Activated CD4-positive, alpha-beta T cell treated with anti-CD3 and anti-CD28 coated beads for 36 hours (primary cell): ENCODE measurements at places on chromosomes 7 and 10. TPM values are rescaled to one million over a fixed set of nuclear protein-coding genes. Genes with fewer than 3 reads are reported as not detected.

The GDF2 gene
- total RNA-seq = not detected

- DNase-seq = no peak
- H3K27me3 ChIP-seq = no peaks in the 10 kb centered on the region
- no peak overlapping the region for H3K27ac ChIP-seq
Observed at GRCh38 chr7:127817466-127817865, 165.5 kb downstream of the SND1 start.

DNA sequence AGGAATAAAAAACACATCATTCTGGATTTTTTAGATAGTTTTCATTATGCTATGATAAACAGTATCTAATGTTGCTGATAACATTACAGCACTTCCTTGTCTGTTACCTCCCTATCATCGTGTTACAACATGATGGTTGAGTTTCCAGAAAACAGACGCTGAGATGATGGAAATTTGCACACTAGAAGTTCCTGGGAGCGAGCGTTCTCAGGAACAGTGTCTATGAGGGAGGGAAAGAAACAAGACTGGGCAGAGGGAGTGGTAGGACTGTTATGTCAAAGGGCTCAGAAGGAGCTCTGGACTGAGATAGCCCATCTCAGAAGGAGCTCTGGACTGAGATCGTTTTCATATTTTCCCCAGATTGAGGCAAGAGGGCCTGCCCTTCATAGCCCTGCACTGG is 121.6 kb downstream of the REEP3 start:
- no peak overlapping the region for H3K27ac ChIP-seq
- peaks cover 4% of the 10 kb centered on the region for H3K4me1 ChIP-seq
- H3K4me3 ChIP-seq = no peak overlapping the region
- no peak for DNase-seq

DNA sequence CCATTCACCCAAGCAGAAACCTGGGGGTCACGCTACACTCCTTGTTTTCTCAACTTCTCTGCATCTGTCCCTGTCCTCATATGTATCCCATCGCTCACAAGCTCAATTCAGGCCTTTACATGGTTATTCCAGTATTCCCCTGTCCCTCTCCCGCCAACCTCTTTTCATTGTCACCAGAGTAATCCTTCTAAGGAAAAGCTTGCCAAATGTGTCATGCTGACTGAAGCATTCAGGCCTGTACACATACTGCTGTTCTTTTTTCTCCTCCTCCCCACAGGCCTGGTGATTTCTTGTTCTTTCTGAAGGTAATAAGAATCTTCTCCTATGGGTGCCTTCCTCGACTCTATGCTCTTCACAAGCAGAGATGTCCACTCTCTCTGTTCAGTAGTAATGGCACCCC is 282.2 kb downstream of the PHTF2 start:
- no peak overlapping the region for H3K4me3 ChIP-seq
- no peaks in the 10 kb centered on the region for H3K4me1 ChIP-seq
- DNase-seq = no peak
- H3K27me3 ChIP-seq = peaks cover 13% of the 10 kb centered on the region

- no peak overlapping the region for H3K4me3 ChIP-seq
- no peaks in the 10 kb centered on the region for H3K4me1 ChIP-seq
- H3K36me3 ChIP-seq = no peaks in the 10 kb centered on the region
- DNase-seq = no peak
- H3K27ac ChIP-seq = no peak overlapping the region
Observed at GRCh38 chr7:69025249-69025648, 573.0 kb upstream of the AUTS2 start.

DNA sequence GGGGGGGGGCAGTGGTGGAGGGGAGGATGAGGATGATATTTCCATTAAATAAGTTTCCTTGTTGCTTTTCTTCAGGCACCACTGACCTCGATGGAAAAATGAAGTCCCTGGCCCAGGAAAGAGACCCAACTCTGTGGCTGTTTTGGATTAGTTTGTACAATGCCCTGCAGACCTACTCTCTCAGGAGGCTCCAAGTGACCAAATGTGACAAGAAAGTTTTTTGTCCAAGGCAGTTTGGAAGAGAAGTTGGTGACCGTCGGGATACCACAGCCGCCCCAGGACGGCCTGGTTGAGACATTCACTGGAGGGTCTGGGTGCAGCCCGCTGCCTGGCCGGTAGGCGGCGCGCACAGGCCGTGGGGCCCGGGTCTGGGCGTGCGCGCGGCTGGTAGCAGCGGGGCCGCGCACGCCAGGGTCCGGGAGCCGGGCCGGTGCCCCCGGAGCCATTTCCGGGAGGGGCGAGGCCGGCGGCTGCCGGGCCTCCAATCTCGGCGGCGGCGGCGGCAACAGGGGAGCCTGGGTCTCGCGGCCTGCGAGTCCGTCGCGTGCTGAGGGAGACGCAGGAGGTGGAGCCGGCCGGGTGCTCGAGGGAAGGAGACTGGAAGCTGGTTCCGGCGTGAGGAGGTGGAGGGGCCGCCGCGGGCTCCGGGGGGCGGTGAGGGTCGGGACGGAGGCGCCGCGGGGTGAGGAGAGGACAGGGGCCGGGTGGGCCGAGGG is at the start of gene SGPL1:
Gene SGPL1 (plus strand): TSS at position 445 of the 716 bp plus-strand sequence. CDS start 906 bp downstream, outside the sequence.
- H3K36me3 ChIP-seq = peaks cover 26% of the 10 kb centered on the region
- peak within 1 kb of the TSS; percentile 83 for H3K4me3 ChIP-seq
- H3K27me3 ChIP-seq = no peaks in the 10 kb centered on the region
- peak; percentile 92 for DNase-seq

The EVX1 gene
- not detected for total RNA-seq

The TAS2R5 gene
- 0.75 TPM for total RNA-seq

- H3K4me3 ChIP-seq = no peak overlapping the region
- no peaks in the 10 kb centered on the region for H3K36me3 ChIP-seq
- no peaks in the 10 kb centered on the region for H3K4me1 ChIP-seq
- DNase-seq = no peak
- no peak overlapping the region for H3K27ac ChIP-seq
Observed at GRCh38 chr10:127755753-127756152, 18.8 kb downstream of the FOXI2 start.

- no peaks in the 10 kb centered on the region for H3K4me1 ChIP-seq
- peaks cover 2% of the 10 kb centered on the region for H3K27me3 ChIP-seq
- no peak for DNase-seq
- H3K36me3 ChIP-seq = no peaks in the 10 kb centered on the region
- no peak overlapping the region for H3K4me3 ChIP-seq
Observed at GRCh38 chr7:98659756-98660155, 42.7 kb downstream of the NPTX2 start.

- H3K36me3 ChIP-seq = no peaks in the 10 kb centered on the region
- DNase-seq = no peak
- peaks cover 12% of the 10 kb centered on the region for H3K27me3 ChIP-seq
- H3K4me3 ChIP-seq = no peak overlapping the region
- H3K4me1 ChIP-seq = peaks cover 7% of the 10 kb centered on the region
- no peak overlapping the region for H3K27ac ChIP-seq
Observed at GRCh38 chr10:33179067-33179466, 155.4 kb downstream of the NRP1 start.

DNA sequence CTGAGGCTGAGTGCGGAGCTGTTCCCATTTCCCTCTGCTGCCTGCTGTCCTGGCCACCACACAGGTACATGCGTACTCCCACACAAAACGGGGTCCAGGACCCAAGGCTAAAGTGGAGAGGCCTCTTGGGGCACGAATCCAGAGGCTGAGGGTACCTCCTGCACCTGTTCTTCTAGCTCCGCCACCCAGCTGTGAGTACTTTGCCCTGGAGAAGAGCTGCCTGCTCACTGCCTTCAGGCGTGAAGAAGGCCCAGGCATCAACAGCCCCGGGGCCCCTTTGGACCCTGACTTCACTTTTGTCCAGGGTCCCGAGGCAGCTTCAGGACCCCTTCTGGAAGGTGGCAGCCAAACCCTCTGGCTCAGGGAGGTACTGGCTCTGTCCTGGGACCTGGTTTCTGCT is 88.6 kb downstream of the HIF1AN start:
- H3K4me1 ChIP-seq = no peaks in the 10 kb centered on the region
- no peak for DNase-seq
- no peaks in the 10 kb centered on the region for H3K36me3 ChIP-seq
- H3K4me3 ChIP-seq = no peak overlapping the region
- peaks cover 42% of the 10 kb centered on the region for H3K27me3 ChIP-seq
- H3K27ac ChIP-seq = no peak overlapping the region

DNA sequence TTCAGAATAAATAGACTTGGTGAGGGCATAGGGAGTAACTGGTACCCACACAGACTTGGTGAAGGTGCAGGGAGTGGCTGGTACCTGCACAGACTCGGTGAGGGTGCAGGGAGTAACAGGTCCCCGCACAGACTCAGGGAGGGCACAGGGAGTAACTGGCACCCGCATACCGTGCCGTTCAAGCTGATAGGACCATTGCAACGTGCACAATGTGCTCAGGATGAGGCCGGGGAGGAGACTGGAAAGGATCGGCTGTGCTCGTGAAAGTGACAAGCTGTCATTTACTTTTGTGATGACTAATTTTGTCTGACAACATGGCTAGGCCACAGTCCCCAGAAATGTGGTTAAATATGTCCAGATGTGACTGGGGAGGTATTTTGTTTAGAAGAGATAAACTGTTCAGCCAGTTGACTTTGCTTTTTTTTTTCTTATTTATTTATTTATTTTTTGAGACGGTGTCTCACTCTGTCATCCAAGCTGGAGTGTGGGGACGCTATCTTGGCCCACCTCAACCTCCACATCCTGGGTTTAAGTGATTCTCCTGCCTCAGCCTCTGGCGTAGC is 76.2 kb upstream of the NMT2 start:
- H3K4me1 ChIP-seq = peaks cover 3% of the 10 kb centered on the region
- H3K27me3 ChIP-seq = no peaks in the 10 kb centered on the region

The CCDC136 gene
- total RNA-seq = 6.9 TPM

- H3K4me3 ChIP-seq = no peak overlapping the region
- peaks cover 5% of the 10 kb centered on the region for H3K27me3 ChIP-seq
- DNase-seq = no peak
- H3K27ac ChIP-seq = no peak overlapping the region
- H3K36me3 ChIP-seq = no peaks in the 10 kb centered on the region
- no peaks in the 10 kb centered on the region for H3K4me1 ChIP-seq
Observed at GRCh38 chr10:33749067-33749735, 414.7 kb upstream of the NRP1 start.

DNA sequence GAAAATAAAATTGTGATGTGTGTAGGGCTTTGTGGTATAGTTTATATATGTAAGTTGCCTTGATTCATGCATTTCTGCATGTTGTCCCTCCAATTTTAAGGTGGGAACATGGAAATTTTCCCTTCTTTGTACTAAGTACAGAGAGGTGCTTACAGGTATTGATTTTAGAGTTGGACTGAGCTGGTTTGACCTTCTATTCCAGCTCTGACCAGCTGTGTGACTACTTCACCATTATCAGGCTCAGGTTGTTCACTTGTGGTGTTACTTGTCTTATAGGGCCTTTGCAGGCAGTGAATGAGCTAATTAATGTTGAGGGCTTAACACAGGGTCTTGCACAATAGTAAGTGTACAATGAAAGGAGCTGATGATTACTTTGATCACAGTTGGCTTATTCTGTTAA is 16.3 kb downstream of the ZNF804B start:
- H3K36me3 ChIP-seq = no peaks in the 10 kb centered on the region
- peaks cover 4% of the 10 kb centered on the region for H3K27me3 ChIP-seq
- no peaks in the 10 kb centered on the region for H3K4me1 ChIP-seq
- no peak for DNase-seq
- H3K27ac ChIP-seq = no peak overlapping the region

DNA sequence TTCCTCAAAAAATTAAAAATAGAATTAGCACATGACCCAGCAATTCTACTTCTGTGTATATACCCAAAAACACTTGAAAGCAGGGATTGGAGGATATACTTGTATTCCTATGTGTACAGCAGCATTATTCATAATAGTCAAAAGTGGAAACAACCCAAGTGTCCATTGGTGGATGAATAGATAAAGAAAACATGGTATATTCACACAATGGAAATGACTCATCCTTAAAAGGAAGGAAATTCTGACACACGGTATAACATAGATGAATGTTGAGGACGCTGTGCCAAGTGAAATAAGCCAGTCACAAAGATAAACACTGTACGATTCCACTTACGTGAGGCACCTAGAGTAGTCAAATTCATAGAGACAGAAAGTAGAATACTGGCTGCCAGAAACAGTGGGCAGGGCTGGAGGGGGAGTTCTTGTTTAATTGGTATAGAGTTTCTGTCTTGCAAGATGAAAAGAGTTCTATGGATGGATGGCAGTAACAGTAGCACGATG is 26.6 kb upstream of the KAT6B start:
- H3K4me1 ChIP-seq = peaks cover 11% of the 10 kb centered on the region
- H3K27ac ChIP-seq = peak overlapping the region; percentile 24
- peak; percentile 71 for DNase-seq
- no peak overlapping the region for H3K4me3 ChIP-seq

The LIPJ gene
- total RNA-seq = not detected

DNA sequence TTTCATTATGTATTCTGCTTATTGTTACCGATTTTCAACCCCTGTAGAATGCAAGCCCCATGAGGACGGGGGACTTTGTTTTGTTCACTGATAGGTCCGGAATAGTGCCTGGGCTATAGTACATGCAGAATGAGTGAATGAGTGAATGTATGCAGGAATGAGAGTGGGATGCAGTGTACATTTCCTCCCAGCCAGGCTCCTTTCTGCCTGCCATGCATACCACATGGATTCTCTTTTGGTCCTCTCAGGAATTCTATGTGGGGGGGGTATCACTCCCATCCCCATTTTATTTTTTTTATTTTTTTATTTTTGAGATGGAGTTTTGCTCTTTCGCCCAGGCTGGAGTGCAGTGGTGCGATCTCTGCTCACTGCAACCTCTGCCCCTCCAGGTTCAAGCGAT is 16.7 kb downstream of the TRIM56 start:
- peaks cover 29% of the 10 kb centered on the region for H3K27me3 ChIP-seq
- H3K36me3 ChIP-seq = no peaks in the 10 kb centered on the region
- no peak overlapping the region for H3K4me3 ChIP-seq
- DNase-seq = no peak

DNA sequence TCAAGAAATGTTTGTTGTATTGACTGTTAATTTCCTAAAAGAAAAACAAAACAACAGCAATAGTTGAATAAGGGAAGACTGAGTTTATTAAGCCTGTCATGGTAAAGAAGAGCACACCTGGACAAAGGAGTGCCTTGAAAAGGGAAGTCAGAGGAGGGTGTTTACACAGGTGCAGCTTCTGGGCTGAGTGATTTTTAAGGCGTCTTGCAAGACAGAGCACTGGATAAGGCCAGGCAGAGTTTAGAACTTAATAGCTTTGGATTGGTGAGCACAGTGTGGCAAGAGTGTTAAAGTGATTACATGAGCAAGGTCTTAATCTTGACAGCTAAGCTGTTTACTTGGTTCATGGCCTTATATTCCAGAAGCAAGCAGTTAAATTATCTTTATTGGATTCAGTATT is 423.2 kb downstream of the CNTNAP2 start:
- no peak overlapping the region for H3K4me3 ChIP-seq
- no peak overlapping the region for H3K27ac ChIP-seq
- no peak for DNase-seq
- H3K36me3 ChIP-seq = no peaks in the 10 kb centered on the region
- no peaks in the 10 kb centered on the region for H3K4me1 ChIP-seq
